ENCODE measurements at places on chromosomes 1 and 21.

DNA sequence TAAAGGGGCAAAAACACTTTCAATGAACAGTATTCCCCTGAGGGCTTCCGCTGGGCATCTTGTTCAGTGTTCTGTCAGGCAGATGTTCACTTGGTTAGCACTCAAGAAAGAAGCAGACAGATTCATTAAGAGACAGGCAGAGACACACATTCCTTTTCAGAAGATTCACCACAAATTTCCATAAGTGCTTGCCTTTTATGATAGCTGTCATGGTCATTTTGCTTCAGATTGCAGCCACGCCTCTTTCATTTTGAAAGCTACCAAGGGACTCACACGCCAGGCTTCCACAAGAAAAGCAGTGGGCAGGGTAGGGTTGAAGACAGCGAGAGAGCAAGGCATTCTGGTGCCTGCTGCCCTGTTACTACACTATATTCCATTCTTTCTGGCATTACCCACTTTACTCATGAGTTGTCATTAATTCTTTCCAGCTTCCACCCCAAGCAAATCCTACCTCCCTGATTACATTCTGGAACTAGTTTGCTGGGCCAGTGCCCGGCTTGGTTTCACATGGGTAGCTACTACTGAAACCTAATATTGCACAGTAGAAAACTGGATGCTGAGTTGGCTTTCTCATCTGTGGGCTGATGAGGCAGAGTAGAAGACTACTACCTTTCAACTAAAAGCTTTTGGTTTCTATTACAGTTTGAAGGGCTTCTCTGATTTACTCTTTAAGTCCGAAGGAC is 91.2 kb upstream of the COL24A1 start:
- DNase-seq: no peak

DNA sequence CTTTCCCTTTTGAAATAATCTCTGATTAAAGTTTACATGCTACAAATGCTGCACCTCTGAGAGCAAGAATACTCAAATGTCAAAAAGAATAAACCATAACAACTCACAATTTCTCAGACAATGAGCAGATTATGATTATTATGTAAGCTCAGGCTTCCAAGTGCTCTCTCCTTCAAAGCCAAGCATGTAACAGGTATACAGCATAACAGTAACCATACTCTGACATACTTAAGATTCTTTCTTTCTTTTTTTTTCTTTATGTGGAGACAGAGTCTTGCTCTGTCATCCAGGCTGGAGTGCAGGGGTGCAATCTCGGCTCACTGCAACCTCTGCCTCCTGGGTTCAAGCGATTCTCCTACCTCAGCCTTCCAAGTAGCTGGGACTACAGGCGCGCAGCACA is 155.4 kb downstream of the EIF4G3 start:
- DNase-seq: no peak

- no peak for DNase-seq
Observed at GRCh38 chr1:84365225-84366221, 32.8 kb upstream of the DNASE2B start.

DNA sequence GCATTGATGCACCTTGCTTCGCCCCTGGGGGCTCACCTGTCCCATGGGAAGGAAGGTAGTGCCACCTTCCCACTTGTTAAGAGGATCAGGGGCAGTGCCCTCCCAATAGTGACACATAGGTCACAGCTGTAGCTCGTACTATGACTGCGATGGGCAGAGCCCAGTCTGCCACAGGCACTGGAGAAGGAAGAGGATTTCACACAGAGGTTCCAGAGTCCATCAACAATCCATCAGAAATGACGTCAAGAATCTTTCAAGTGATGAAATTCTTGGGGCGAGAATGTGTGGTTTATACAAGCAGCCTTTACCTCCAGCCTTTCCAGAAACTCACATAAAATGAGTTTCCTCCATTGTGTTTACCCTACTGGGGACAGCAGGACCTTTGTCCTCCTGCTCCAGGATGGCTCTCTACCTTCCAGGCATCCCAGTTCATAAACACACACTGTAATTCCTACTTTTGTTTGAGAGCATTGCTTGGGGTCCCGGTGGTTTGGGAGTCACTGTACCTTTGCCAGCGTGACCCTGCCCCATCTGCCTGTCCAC is 260.6 kb upstream of the VAMP3 start:
- DNase-seq: no peak

GRCh38 chr1:39695016-39695415 is 3.8 kb upstream of the HPCAL4 start:
- no peak for DNase-seq

DNA sequence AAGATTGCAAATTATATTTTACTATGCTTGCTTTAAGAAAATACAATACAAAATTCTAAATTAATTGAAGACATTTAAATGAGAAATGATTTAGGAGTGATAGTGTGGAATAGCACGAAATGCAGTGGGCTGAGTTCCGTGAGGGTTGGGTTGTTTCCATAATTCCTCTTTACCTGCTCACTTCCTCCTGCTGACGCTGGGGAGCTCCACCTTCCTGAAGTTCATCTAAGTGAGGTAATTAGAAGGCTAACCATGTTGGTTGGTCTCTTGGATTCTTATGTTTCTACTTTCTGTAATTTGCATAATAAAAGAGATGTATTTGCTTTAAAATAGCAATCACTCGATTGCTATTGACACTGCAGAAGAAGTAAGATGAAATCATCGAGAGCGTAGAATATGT is 4.7 kb downstream of the OR14I1 start:
- DNase-seq: no peak

DNA sequence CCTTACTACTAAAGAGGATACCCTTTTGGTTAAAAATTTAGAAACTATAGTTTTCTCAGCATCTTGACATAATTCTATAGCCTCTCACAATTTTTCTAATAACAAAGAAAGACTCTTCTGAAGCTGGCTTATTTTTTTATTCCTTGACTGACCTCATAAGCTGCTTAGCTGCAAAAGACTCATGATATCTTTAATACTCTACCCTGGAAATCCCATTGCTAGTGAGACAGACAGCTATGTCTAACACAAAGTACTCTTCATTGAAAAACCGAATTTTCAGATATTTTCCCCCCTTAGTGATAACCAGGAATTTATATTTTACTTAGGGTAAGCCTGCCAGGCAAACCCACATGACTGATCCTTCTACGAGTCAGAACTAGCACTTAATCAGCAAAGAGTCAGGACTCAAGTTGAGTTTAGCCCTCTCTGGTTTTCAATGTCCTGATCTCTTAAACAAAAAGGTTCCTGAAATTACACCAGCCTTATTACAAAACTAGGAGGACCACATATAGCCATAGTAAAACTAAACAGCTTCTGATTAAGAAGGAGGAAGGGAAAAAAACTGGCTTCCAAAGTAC is 56.9 kb downstream of the ENAH start:
- DNase-seq: no peak

GRCh38 chr1:175787881-175788280 is 44.5 kb upstream of the TNR start:
- no peak for DNase-seq

- no peak for DNase-seq
Observed at GRCh38 chr1:97986041-97987005, 65.5 kb upstream of the DPYD start.

DNA sequence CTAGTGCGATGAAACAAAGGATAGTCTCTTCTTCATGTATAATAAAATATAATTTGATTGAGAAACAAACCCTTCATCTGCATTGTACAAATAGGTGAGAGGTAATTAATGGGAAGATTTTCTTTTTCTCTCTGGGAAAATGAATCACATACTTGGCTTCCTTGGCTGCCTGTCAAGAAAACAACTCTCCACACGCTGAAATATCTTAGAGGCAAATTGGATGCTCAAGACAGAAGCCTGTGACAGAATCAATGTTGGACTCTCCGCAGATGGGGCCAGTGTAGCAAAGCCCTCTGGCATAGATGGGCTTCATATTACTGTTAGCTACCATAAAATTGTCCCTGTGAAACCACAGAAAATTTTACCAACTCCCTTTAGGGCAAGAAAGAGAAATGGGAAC is 186.6 kb downstream of the GRIK1 start:
- no peak for DNase-seq

- no peak for DNase-seq
Observed at GRCh38 chr21:38787461-38788274, 18.1 kb upstream of the ETS2 start.

DNA sequence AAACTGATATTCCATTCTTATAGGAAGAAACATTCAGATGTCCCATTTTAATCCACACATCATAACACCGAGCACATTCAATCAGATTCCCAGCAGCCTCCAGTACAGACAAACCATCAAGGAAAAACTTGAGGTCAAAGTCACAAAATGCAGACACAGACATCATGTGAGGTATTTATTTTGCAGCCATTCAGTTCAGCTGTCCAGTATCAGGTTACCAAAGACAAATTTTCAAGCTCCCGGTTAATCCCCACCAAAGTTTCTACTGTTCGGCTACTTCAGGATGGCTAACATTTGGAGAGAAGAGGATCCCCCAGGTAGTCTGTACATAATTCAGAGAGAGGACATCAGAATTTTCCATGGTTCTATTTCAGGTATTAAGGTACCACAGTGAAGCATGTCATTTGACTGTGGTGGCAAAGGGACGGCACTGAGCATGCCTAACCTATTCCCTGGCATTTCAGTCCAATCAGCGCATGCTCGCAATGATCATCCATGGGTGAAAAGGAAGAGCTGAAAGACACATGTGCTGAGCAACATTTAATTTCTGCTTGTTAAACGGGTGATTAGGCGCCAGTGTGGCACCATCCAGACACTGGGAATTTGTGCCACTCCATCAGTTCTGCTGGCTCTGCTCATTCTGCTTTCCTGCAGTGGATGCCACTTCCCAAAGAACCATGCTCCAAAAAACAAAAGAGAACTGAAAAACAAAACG is 13.6 kb upstream of the NDC1 start:
- DNase-seq: no peak

- DNase-seq: no peak
Observed at GRCh38 chr1:16174261-16174868, 18.5 kb upstream of the EPHA2 start.

GRCh38 chr1:2271211-2271721 is 43.1 kb downstream of the SKI start:
- no peak for DNase-seq

- DNase-seq: no peak
Observed at GRCh38 chr1:155392898-155393411, 72.3 kb downstream of the RUSC1 start.

DNA sequence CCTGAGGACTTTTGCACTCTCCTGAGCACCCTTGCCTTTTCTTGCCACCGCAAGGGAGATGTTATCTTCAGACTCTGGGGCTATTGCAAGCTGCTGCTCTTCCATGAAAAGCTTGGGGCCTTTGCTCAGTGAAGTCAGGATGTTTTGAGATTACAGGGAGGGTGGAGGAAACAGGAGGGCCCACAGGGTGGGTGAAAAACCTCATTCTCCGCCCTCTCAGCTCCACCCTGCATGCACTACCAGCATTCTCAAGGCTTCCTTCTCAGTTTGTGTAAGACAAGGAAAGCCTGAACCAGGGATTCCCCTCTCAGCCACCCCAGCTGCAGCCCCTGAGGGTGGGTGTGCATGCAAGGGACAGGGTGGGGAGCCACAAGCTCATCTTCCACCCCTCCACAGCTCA is 25.8 kb upstream of the ZNF648 start:
- no peak for DNase-seq

DNA sequence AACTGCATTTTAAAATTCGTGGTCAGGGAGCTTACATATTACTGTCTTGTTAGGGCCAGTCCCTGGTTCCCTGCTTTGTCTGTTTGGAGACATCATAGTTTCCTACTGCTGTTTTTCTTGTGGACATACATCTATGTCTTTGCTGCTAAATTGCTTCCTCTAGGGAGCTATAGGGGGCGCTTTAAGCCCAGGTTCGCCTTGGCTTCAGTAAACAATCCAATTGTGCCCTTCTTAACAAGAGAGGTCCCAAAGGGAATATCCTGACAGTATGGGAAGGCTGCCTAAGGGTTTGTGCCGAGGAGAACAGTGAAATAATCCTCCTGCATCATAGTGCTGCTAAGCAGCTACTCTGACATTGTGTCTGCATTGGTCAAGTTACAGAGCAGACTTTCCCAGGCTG is 112.5 kb downstream of the USH2A start:
- peak; percentile 93 for DNase-seq

Data from NCI-H1436 (cell line).